ENCODE measurements at places on chromosomes 4 and X. TPM values are rescaled to one million over a fixed set of nuclear protein-coding genes. Genes with fewer than 3 reads are reported as not detected.

- peak; percentile 92 for DNase-seq
- peaks cover 36% of the 10 kb centered on the region for H3K4me1 ChIP-seq
- H3K27ac ChIP-seq, result peak overlapping the region; percentile 68
- no peaks in the 10 kb centered on the region for H3K27me3 ChIP-seq
- H3K36me3 ChIP-seq, result no peaks in the 10 kb centered on the region
Measured at GRCh38 chr4:687048-687970, 1.6 kb downstream of the SLC49A3 start.

DNA sequence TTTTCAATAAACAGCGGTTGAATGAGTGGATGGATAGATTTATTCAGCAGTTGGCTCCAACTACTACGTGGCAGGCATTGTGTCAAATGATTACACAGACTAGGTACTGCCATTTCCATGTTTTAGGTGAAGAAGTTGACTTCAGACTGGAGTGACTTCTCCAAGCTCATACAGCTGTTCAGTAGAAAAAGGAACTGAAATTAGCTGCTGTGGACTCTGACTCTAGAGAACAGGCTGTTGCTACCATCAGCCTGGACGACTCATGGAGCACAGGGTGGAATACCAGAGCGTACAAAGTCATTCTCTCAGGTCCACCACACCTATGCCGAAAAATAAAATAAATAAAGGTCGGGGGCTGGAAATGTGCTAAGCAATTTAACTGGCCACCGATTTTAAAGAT lies 45.3 kb downstream of the TENM3 start:
- no peaks in the 10 kb centered on the region for H3K4me1 ChIP-seq
- no peak for DNase-seq
- no peak overlapping the region for H3K27ac ChIP-seq
- no peaks in the 10 kb centered on the region for H3K27me3 ChIP-seq
- H3K4me3 ChIP-seq, result no peak overlapping the region

DNA sequence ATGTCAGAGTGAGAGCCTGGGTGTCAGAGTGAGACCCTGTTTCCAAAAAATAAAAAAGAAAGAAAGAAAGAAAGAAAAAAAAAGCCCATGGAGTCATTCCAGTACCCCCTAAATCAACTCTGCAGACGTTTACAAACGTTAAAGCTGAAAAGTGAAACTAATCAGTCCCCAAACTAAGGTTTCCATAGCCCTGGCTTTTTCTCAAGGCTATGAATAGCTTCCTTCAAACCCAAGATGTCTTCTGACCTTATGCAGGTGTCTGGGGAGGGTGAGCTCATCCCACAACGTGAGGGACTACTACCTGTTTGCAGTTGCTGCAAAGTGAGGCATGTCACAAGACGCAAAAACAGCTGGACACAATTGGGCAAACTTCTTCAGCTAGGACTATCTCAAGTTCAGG lies 144.0 kb downstream of the SH3KBP1 start:
- DNase-seq, result no peak
- H3K4me1 ChIP-seq, result no peaks in the 10 kb centered on the region
- H3K4me3 ChIP-seq, result no peak overlapping the region
- H3K36me3 ChIP-seq, result no peaks in the 10 kb centered on the region
- H3K27ac ChIP-seq, result no peak overlapping the region
- H3K27me3 ChIP-seq, result no peaks in the 10 kb centered on the region

DNA sequence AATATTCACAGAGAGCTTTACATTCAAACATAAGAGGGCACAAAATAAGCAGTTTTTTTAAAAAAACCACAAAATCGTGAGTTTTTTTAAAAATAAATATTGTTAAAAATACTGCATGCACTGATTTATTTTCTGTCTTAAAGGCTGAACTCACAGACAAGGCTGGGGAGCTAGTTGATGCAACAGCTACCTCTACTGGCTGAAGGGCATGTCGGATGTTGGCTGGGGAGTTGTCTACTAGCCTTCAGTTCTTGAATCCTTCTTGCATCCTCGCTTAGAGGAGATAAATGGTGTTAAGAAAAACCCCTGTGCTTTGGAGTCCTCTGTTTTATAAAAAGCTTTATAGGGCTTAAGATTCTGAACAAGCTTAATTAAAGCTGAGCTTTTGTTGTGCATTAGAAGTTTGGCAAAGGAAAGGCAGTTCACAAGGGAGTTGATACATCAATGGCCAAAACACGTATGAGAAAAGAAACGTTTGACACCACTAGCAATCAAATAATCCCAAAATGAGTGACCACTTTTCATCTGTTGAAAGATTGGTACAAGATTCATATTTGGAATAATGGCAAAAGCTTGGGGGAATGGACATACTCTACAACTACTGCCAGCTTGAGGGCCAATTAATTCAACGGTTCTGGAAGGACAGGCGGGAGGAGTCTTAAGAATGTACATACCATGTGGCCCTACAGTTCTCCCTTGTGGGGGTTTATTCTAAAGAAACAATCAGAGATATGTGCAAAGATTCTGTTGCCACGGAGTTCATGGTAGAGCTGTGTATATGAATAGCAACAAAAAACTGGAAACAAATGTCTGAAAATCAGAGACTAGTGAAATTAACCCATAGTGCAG lies 94.7 kb downstream of the SEL1L3 start:
- no peak overlapping the region for H3K4me3 ChIP-seq
- H3K27me3 ChIP-seq, result no peaks in the 10 kb centered on the region
- DNase-seq, result peak; percentile 85
- H3K4me1 ChIP-seq, result peaks cover 10% of the 10 kb centered on the region

The ASB9 gene
- 6.0 TPM for total RNA-seq

DNA sequence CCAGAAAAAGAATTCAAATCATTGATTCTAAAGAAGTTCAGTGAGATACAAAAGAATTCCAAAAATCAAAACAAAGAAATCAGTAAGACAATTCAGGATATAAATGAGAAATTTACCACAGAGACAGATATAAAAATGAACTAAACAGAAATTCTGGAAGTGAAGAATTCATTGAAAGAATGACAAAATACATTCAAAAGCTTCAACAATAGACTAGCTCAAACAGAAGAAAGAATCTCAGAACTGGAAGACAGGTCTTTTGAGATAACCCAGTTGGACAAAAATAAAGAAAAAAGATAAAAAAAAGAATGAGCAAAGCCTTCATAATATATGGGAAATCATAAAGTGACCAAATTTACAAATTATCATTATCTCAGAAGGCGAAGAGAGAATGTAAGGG lies 41.7 kb downstream of the CD99L2 start:
- no peak overlapping the region for H3K27ac ChIP-seq
- no peak for DNase-seq
- no peaks in the 10 kb centered on the region for H3K4me1 ChIP-seq
- H3K4me3 ChIP-seq, result no peak overlapping the region
- no peaks in the 10 kb centered on the region for H3K27me3 ChIP-seq
- no peaks in the 10 kb centered on the region for H3K36me3 ChIP-seq

GRCh38 chrX:125826080-125826479 lies 340.0 kb downstream of the DCAF12L2 start:
- H3K27ac ChIP-seq, result no peak overlapping the region
- H3K4me3 ChIP-seq, result no peak overlapping the region
- H3K27me3 ChIP-seq, result no peaks in the 10 kb centered on the region
- no peaks in the 10 kb centered on the region for H3K36me3 ChIP-seq

The FAM9B gene
- not detected for total RNA-seq

DNA sequence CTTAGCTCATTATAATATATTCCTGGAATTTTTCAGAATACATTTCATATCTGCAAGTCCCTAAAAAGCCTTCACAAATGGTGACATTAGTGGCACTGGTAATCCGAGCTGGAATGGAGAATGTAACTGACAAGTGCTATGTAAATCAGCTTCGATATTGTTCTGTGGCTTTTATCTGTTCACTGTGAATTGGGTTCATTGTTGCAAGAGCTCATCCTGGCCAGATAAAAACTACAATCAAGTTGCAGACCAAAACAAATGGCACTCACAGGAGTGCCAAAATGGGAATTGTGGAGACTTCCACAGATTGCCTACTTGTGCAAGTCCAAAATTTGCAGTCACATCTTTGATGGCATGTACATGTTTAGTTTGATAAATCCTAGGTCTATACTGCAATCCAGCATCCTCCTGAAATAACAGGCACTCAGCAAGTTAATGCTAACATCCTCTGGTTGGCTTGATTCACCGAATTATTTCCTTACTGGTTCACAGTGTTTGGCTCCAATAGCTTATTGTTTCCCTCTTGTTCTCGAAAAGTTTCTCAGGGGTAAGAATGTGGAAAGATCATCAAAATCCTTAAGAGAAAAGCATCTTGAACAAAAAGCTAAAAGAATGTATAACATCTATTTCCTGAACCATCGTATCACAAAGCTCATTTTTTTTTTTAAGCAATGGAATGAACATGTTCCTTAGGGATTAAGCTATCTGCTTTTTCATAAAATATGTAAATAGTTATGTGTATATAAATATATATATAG lies 904.9 kb downstream of the CENPC start:
- H3K27ac ChIP-seq, result no peak overlapping the region
- no peak overlapping the region for H3K4me3 ChIP-seq
- H3K36me3 ChIP-seq, result no peaks in the 10 kb centered on the region
- no peaks in the 10 kb centered on the region for H3K4me1 ChIP-seq

DNA sequence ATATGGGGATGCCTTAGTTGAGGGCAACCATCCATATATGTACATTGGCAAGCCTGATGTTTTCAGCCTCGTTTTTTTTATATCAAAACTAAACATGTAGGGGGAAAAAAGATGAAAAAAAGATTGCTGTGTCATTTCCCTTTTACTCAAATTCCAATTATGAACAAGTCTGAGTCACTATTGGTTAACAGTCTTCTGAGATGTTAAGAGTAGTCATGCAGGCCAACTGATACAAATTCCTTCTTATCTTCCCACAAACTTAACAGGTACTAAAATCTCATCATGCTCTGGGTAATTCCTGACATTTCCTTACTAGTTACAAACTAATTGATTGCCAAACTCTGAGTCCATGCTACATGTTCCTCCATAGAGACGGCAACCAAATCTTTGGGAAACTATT lies 222.1 kb downstream of the FRMPD4 start:
- no peak overlapping the region for H3K4me3 ChIP-seq
- H3K36me3 ChIP-seq, result no peaks in the 10 kb centered on the region
- no peak for DNase-seq
- no peaks in the 10 kb centered on the region for H3K27me3 ChIP-seq
- H3K4me1 ChIP-seq, result no peaks in the 10 kb centered on the region
- no peak overlapping the region for H3K27ac ChIP-seq

The XAGE1A gene
- not detected for total RNA-seq

DNA sequence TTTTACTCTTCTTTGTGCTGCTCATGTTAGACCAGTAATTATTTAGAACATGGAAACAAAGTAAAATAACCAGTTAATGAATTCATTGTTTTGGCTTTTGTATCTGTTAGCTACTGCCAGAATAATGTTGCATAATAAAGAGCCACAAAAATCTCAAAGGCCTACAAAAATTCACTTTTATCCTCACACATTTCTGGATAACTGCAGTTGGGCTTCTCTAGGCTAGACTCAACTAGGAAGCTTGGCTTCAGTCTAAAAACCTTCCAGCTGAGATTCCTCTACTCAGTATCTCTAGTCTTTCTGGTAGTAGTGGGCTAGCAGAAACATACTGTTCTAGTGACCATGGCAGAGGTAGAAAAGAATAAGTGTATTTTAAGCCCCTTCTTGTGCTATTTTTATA lies 73.0 kb downstream of the FAT4 start:
- DNase-seq, result no peak
- no peaks in the 10 kb centered on the region for H3K4me1 ChIP-seq
- H3K27ac ChIP-seq, result no peak overlapping the region

GRCh38 chr4:121980643-121981042 lies 28.8 kb upstream of the TRPC3 start:
- H3K27ac ChIP-seq, result no peak overlapping the region
- DNase-seq, result no peak
- no peak overlapping the region for H3K4me3 ChIP-seq
- no peaks in the 10 kb centered on the region for H3K27me3 ChIP-seq

DNA sequence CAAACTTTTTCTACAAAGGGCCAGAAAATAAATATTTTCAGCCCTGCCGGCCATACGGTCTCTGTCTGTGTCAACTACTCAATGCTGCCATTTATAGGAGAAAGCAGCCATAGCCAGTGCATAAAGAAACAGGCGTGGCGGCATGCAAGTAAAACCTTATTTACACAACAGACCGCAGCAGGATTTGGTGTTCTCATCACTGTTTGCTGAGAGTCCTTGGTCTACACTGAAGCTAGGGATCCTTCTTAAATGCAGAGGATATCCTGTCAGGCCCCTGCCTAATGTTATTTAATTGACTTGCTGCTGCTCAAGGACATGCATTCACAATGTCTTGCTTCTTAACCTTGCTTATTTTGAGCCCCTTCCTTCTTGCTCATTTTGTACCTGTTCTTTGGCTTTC lies 54.7 kb downstream of the CPE start:
- no peak overlapping the region for H3K4me3 ChIP-seq
- DNase-seq, result peak; percentile 14
- H3K36me3 ChIP-seq, result no peaks in the 10 kb centered on the region
- no peaks in the 10 kb centered on the region for H3K4me1 ChIP-seq
- no peak overlapping the region for H3K27ac ChIP-seq

The FUNDC1 gene
- total RNA-seq, result 29.0 TPM

The RPS3A gene
- total RNA-seq, result 4,409 TPM
